ENCODE measurements at places on chromosomes 1 and 21.

GRCh38 chr1:230394741-230395140 is 31.4 kb downstream of the PGBD5 start:
- DNase-seq = no peak

GRCh38 chr1:202599669-202600431 is 110.4 kb downstream of the SYT2 start:
- DNase-seq = peak; percentile 33

GRCh38 chr21:31162827-31163226 is 124.6 kb upstream of the KRTAP19-8 start:
- DNase-seq = no peak

- no peak for DNase-seq
These were observed 123.3 kb upstream of the SLC45A1 start for GRCh38 chr1:8194481-8195227.

- no peak for DNase-seq
These were observed 138.2 kb downstream of the ZNF326 start for GRCh38 chr1:90133133-90133532.

DNA sequence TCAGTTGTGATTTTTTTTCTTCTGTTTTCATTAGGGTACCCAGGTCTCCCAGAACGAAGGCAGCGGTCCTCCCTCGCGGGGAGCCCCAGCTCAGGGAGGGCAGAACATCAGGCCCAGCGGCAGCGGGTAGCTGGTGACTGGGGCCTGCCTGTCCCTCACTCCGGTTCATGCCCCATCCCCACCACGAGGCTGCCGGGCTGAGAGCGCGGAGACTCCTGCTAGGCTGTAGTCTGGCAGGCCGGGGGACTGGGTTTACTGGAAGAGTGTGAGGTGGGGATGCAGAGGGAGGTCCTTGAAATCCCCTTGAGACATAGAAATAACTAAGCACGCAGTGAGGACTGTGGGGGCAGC is 10.5 kb downstream of the BRINP2 start:
- DNase-seq = no peak

DNA sequence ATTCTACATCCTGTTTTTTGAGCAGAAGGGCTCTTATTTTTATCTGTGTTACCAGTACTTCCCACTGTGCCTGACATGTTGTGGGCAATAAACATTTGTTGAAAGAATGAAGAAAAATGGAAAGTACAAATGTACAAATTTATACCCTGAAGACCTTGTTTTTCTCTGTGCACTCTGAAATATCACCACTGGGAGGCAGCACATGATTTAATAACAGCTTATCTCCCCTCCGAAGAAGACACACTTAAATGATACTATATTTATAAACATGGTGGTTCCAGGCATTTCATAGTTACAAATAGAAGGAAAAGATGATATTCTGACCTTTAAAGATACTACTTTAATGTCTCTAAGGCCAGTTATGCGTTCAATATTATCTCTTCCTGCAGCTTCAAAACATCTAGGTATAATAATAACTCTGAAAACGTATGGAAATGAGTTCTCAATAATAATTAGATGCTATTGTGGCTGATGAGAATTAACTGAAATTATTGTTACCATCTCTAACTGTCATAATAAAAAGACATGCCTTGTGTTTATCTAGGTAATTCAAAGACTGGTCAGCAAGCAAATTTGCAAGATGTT is 12.8 kb downstream of the DYNLT5 start:
- DNase-seq = peak; percentile 18

DNA sequence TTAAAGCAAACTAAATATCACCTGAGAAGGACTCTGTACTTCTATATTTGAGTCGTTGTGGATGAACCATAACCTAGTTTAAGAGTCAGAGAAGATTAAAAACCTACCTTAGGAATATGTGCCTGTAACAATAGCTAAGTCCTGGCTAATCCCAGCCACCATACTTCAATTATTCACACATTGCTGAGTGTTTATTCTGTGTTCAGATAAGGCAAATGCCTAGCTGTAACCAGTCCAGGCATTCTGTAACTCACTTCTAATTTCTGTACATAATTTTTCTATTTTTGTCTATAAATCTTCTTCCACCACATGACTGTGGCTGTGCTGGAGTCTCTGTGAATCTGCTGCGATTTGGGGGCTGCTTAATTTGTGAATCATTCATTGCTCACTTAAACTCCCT is 441.9 kb upstream of the ADAMTS5 start:
- DNase-seq = no peak

GRCh38 chr21:21046063-21046462 is 47.9 kb downstream of the NCAM2 start:
- no peak for DNase-seq

- DNase-seq = no peak
These were observed 43.6 kb downstream of the EPHB2 start for GRCh38 chr1:22754106-22754768.

GRCh38 chr1:232589812-232590743 is 39.9 kb downstream of the SIPA1L2 start:
- DNase-seq = no peak

GRCh38 chr1:24294716-24295371 is 24.3 kb upstream of the GRHL3 start:
- DNase-seq = no peak

DNA sequence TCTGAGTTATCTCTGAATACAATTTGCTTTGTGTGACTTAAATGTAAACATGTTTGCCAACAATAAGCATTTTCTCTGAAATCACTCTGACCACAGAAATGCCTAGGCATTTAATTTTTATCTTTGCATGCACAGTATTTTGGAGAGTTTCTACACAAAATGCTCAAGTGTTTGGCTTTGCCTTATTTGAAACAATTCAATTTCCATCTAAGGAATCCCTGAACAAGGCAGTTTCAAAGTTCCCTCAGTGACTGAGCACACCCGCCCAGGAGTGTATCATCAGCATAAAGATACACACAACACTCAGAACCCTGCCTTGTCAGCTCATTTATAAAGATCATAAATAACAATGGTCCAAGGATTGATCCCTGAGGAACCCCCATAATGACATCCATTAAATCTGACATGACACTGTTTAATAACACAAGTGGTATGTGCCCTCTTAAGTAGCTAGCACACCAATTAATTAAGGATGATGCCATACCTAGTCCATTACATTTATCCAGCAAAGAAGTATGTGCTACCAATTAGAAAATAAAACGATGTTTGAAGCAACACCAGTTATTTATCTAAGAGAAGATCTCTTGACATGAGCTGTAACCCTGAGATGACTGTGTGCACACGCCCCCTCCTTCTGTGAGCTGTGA is 585.8 kb downstream of the ADGRL2 start:
- no peak for DNase-seq

DNA sequence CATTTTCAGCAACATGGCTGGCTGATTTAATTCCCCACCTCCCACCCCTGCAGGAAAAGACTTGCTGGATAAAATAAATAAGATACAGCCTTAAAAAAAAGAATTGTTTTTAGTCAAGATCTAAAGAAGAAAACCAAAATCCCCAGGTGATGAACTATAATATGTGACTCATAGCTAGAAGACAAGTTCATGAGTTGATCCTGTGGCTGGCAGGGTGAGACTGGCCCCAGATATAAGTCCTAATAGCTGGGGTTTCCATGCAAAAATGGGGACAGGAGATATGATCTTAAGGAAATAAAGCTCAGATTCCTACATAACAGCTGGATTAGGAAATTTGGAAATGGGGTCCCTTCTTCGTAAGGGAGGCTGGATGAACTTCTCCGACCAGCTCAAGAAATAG is 21.9 kb upstream of the RGSL1 start:
- no peak for DNase-seq

DNA sequence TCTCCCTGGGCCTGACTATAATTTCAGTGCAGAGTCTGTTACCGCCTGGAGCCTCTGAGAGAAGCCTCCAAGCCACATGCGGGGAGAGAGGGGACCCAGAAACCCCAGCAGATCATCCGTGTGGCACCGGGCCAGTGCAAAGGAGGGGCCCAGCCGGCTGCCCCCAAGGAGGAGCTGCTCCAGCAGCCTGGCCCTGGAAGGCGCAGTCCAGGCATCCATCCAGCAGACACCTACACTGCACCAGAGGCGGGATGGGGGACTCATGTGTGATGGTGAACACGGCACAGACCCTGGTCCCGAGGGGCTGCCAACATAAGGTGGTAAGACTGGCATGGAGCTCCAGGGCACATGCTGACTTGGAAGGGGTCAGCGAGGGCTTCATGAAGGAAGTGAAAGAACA is 39.6 kb upstream of the CLSTN1 start:
- no peak for DNase-seq

DNA sequence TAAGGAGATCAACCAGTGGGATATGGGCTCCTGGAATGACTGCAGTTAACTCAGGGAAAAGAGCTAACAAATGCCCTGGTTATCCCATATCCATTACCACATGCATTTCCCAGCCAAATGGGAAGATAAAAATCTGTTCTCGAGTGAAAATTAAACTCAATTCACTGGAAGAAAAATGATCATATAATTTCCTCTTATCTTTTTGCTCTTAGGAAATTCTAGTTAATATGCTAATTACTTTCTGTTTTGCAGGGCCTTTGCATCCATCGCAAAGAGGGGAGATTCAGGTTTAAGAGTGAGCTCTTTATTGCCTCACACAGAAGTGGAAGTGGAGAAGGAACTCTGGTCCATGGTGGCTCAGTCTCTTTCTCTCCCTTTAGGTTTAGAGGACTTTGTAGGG is 3.9 kb upstream of the IL24 start:
- no peak for DNase-seq

DNA sequence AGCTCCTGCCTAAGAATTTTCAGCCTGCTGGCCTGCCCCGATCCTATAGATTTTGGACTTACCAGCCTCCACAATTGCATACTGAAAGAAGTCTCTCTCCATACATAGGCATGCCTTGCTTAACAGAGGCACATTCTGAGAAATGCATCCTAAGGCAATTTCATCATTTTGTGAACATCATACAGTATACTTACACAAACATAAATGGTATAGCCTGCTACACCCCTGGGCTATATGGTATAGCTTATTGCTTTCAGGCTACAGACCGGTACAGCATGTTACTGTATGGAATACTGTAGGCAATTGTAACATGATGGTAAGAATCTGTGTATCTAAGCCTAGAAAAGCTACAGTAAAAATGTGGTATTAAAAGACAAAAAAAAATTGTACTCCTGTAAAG is 174.7 kb downstream of the NRIP1 start:
- DNase-seq = no peak

DNA sequence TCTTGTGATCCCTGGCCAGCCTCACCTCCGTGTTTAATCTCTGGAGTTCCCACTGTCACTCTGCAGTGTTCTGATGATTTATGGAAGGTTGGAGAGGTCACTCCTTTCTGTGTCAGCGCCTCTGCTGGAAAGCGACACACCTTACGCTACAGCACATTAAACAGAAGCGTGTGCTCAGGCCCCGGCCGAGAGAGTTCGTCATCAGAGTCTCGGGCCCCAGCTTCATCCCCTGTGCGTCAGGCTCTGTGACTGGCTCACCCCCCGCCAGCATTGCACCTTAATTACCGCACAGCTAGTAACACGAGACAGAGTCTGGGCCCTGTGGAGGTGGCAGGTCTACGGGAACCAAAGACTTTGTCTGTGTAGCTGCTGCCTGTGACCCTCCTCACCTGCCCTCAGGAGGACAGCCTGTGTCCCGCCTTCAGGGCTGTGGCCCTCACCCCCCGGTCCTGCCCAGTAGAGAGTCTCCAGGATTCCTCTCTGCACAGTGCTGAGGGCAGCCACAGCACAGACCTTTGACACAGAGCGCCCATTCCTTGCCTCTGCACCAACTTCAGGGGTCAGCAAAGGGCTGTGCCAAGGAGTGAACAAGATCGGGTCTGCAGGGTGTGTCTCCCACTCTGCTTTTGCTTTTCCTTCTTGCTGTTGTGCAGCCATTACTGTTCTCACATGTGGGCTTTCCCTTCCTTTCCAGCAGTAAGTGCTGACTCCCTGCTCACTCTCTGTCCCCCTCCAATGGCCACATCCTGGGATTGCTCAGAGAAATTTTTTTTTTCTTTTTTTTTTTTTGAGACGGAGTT is 157.6 kb downstream of the PGBD5 start:
- peak; percentile 39 for DNase-seq

- DNase-seq = no peak
These were observed 32.1 kb downstream of the AK2 start for GRCh38 chr1:33004613-33005012.

GRCh38 chr1:205444931-205445645 is 10.8 kb downstream of the BLACAT1 start:
- no peak for DNase-seq

DNA sequence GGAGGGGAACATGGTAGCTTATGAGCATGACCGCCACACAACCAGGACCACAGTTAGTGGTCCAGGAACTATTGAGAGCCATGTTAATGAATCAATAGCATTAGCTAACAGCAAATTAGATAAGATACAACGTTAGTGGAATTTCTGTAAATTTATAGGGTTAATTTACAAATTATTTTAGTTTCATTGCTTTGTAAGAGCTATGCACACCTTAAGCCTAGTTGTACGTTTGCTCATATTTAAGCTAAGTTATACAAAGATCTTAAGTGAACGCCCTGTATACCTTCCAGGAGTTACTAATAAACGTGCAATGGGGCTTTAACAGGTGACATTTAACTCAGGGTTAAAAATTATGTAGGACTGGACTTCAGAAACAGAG is 749 bp downstream of the EXOSC10 start:
- DNase-seq = no peak

DNA sequence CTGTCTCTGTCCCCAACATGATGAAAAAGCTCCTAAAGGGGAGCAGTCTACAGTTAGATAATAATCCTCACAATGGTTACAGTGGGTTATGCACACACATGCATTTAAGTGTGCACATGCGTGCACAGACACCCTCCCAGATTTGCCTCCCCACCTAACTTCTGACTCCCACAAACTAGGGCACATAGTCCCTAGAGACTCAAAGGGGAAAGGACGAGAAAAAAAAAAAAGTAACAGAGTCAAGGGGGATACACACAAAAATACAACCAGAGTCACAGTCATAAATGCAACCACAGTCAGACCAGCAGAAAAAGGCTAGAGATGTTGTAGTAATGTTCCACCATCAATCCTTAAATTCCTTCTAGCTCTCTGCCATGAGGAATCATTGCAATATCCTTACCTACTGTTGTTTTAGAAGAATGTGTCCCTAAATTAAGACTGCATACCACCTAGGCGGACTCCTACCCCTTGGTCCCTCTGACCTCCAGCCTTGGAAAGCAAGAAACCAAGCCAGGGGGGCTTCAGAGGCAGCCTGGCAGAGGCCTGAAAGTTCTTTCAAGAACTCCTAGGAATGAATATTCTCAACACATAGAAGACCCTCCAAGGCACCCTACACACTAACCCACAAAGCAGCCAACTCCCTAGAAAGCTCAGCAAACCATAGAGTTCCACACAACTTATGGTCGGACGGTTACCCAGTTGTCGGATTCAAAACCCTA is 1.3 kb downstream of the CRTC2 start:
- no peak for DNase-seq

- DNase-seq = no peak
These were observed 38.9 kb downstream of the ATP1A1 start for GRCh38 chr1:116411784-116412479.

GRCh38 chr21:36792505-36792967 is 93.6 kb downstream of the SIM2 start:
- DNase-seq = no peak

GRCh38 chr1:170634293-170634692 is 29.6 kb upstream of the PRRX1 start:
- DNase-seq = no peak
